ENCODE measurements at places on chromosomes 2 and 18.

DNA sequence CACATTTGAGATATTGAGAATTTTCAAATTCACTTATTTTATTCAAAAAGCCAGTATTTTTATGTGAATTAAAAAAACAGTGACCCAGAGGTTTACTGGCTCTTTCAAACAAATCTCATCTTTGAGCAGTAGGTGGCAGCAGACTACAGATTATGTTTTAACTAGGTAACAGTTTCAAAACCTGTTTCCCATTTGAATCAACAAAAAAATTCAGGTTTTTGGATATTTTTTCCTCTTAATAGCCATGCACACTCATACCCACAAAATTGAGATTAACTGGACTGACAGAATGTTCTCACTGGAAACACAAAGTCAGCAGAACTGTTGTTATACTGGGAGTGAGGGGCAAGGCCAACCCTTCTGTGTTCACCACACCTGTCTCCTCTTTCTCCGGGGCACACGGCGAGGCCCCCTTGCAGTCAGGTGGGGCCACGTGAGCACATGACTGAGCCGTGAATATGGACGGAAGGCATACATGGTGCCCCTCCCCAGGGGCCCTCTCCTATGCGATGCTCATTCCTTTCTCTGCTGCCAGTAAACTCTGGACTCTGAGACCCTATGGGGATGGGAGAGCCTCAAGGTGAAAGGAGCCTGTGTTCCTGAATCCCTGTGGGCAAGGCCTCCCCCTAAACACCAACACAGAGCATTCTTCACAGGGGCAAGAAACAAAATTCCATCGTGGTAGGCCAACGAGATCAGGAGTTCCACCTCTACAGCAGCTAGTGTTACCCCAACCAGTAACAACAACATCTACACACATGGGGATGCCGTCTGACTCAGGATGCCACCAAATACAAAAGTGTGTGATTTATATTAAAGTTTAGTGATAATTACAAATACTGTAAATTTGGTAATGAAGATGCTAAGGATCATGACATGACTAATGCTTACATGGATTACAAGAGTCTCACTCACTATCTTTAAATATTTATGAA is 80.4 kb downstream of the LPIN2 start:
- DNase-seq: no peak

DNA sequence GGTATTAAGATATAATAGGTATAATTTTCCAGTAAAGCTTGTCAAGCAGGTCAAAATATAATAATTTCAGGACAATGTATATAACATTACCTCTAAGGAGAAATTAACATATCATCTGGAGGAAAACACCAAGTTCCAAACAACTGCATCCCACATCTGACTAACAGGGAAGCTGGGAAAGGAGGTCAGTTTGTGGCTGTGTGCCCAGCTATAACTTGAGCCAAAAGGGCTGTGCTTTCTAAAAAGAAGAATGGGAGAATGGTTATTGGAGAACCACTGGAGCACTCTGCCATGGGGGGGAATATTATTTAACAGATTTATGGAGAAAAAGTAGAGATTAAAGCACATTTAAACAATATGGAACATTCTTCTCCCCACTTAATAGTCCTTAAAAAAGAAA is 390.6 kb upstream of the PKDCC start:
- DNase-seq: no peak

DNA sequence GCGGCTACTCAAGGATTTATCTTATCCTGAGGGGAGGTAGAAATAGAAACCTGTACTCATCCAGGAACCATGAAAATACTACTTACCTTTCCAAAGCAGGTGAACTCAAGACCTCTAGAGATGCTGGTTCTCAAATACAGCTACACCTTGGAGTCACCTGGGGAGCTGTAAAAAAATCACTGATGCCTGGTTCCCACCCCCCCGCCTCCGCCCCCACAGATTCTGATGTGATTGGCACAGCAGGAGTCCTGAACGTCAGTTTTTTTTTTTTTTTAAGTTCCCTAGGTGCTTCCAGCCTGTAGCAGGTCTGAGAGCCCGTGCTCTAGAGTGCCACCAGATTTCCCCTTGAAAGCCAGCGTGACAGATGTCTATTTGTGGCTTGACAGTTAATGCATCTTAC is 113.6 kb downstream of the MRO start:
- no peak for DNase-seq

- DNase-seq: no peak
Measured at GRCh38 chr2:27159271-27159670, 10.5 kb downstream of the TCF23 start.

DNA sequence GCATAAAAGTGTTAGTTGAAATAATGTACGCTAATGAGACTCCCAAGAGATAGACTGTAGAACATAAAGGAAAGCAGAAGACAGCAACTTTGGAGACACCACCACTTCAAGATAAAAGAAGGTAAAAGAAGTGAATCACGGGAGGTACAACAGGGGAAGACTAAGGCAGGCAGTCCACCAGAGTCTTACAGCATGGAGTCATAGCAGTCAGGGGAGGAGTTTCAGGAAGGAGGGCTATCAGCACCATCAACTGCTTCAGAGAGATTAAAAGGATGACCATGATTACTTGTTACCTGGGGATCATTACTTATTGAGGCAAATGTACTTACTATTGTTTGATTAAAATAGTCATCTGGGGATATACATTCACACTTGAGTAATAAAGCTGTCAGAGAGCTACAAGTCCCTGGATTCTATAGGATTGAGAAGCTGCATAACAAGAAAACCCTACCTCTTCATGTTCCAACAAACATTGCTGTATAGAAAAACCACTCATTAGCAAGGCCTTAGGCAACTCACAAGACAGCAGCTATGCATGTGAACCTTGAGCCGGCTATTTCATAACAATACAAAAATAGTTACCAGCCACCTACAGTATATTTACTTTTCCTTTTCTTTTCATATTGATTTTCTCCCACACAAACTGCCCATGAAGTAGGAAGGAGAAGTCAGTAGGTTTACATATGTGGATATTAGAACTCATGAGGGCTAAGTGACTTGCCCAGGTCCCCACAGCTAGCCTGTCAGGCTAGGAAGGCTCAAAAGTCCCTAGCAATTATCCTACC is 101.7 kb downstream of the PDE11A start:
- no peak for DNase-seq

DNA sequence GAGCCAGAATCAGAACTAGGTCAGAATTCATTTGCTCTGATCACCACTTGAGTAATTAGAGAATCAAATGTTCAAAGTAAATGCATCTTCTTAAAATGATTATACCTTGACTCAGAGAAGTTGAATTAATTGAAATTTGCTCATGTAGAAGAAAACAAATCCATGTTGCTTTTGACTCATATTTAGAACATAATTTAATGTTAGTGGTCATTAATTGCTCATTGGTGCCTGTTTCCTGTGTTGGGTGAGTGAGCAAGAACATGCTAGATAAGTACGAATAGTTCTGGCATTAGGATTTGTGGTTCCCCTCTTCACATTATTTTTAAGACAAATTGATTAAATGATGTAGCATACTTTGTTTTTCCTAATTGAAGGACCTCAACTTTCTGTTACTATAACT is 19.0 kb downstream of the ACVR2A start:
- DNase-seq: no peak

- no peak for DNase-seq
Measured at GRCh38 chr18:60975420-60975819, 357.8 kb upstream of the CDH20 start.

DNA sequence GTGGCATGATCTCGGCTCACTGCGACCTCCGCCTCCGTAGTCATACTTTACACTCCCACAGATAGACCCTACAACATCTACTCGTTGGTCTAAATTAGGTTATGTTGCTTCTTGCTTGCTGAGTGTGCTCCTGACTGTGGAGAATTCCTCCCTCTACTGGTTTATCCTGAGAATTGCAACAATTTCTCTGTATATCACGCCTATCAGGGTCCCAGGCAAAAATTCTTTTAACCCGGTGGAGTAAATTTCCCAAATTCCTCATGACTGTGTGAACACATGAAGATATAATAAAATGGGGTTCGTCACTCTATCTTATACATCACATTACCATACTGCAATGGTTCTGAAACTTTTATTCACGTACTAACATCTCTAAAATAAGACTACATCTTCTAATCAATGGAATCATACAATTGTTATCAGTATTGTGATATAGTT is 156.7 kb downstream of the EVA1A start:
- no peak for DNase-seq

DNA sequence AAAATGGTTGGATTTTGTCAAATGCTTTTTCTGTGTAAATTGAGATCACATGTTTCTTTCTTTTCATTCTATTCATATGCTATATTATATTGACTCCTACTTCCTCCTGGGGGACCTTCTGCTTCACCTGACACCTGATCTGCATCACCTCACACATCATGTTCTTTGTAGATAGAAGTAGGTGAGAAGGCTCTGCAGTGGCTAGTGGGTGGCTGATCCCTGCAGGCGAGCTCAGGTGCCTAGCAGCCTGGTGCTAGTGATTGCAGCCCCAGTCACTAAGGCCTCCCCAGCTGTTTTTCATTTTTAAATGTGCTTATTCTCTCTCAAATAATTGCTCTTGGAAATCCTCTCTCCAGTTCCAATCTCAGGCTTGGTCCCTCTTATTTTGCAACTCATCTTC is 33.6 kb downstream of the MC4R start:
- DNase-seq: no peak

GRCh38 chr2:47675196-47675825 is 107.6 kb upstream of the MSH6 start:
- DNase-seq: no peak

GRCh38 chr18:45658756-45659155 is 43.5 kb downstream of the SLC14A2 start:
- DNase-seq: no peak

DNA sequence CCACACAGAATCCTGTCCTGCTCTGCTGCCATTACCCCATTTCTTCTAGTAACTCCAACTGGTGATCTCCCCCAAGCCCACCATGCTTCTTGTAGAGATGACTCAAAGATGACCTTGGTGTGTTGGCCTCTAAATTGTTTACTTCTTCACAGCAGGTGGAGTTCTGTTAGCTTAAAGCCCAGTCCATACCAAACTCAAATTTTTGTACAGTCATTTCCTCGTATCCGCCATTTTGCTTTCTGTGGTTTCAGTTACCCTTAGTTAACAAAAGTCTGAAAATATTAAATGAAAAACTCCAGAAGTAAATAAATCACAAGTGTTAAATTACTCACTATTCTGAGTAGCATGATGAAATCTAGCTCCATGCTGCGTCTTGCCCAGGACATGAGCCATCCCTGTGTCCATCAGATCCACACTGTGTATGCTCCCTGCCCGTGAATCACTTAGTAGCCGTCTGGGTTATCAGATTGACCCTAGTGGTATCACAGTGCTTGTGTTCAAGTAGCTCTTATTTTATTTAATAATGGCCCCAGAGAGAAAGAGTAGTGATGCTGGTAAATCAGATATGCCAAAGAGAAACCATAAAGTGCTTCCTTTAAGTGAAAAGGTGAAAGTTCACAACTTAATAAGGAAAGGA is 133.3 kb upstream of the NOL4 start:
- DNase-seq: no peak

- DNase-seq: no peak
Measured at GRCh38 chr2:82780050-82780449, 1679.0 kb downstream of the SUCLG1 start.

DNA sequence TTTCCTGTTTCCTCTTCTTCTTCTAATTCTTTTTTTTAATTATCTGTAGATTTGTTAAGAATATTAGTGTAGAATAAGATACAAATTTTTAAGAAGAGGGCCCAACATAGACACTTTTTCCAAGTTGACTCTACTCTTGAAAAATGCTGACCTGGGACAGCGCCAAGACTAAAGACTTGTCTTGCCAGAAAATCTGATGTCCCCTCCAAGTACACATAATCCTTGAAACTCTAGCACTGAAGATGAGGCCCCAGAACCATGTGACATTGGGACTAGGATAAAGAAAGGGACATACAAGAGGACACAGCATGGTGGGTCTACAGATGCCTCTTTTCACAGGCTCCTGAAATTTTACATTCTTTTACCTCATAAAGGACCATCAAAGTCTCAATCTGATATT is 271.6 kb upstream of the SESTD1 start:
- no peak for DNase-seq

GRCh38 chr2:141736466-141736865 is 394.4 kb downstream of the LRP1B start:
- DNase-seq: no peak

GRCh38 chr18:56248610-56249235 is 389.7 kb downstream of the TXNL1 start:
- DNase-seq: no peak

DNA sequence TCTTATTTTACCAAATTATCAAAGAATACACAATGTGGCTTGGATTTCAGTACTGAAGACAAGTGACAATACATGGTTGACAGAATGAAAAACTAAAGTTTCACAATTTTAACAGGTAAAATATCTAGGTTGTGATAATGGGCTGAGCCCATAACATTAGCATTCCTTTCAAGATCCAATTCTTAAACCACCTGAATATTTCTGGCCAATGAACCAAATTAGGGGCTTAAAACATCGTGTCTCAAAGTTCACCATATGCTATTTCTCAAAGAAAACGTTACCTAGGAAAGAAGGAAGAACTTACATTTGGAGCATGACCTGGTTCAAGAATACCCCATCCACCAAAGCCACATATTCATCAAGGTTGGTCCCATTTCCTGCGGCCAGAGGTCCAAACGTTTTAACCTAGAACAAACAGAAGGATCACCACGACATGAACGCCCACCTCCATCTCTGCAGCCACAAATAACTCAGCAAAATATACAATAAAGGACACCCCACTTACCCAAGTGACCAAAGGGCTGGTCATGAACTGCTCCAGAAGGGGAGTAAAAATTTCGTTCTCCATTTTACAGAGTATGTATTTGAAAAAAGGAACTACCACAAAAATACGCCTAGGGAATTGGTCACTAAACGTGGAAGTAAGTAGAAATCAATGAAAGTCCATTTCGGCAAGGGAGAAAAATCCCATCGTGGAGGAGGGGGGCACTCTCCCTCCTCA is 984 bp downstream of the CCDC88A start:
- no peak for DNase-seq

GRCh38 chr18:26159353-26159752 is 25.7 kb downstream of the PSMA8 start:
- no peak for DNase-seq

DNA sequence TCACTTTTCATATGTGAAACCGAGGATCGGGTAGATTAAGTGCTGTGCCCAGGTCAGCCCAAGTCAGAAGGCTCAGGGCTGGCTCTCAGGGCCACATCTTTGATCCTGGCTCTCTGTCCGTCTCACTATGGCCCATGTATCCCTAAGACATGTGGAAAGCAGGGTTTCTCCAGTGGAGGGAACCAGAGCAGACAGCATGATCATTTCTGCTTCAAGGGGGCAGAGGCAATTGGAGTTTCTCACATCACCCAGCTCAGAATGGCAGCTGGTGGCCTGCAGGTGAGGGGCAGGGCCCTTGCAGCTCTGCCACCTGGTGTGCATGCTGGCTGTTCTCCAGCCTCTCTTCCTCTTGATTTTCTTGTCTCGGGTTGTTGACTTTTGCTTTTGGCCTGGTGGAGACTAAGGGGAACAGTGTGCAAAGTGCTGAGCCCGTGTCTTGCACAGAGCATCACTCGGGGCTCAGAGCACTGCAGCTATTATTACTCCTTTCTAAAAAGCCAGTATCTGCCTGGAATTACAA is 27.0 kb downstream of the LDLRAD4 start:
- no peak for DNase-seq

Data from dorsolateral prefrontal cortex (tissue), 122 donors.